Endothelial cell (in vitro differentiated cells): ENCODE measurements at places on chromosomes 5 and 9.

DNA sequence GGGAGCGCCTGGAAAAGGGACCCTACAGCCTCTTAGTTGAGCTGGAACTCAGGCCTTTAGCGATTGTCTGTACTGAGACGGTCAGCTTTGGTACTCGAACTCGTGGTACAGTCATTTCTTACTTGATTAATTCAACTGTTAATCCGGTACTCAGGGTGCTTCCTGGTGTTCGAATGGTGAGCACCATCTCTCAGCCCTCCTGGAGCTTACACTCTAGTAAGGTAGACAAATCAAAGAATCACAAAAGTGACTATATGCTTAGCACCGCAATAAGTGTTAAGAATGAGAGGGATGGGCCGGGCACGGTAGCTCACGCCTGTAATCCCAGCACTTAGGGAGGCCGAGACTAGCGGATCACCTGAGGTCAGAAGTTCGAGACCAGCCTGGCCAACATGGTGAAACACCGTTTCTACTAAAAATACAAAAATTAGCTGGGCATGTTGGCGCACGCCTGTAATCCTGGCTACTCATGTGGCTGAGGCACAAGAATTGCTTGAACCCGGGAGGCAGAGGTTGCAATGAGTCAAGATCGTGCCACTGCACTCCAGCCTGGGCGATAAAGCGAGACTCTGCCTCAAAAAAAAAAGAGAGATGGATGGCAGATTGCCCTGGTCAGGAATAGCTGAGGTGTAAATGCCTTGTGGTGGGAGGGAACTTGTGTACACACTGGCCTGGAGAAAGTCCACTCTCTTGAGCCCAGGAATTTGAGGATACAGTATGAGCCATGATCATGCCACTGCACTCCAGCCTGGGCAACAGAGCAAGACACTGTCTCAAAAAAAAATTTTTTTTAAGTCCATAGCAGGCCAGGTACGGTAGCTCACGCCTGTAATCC is 981 bp downstream of the TCOF1 start:
- DNase-seq: no peak

GRCh38 chr5:324736-325612 is 3.5 kb downstream of the AHRR start:
- no peak for DNase-seq

DNA sequence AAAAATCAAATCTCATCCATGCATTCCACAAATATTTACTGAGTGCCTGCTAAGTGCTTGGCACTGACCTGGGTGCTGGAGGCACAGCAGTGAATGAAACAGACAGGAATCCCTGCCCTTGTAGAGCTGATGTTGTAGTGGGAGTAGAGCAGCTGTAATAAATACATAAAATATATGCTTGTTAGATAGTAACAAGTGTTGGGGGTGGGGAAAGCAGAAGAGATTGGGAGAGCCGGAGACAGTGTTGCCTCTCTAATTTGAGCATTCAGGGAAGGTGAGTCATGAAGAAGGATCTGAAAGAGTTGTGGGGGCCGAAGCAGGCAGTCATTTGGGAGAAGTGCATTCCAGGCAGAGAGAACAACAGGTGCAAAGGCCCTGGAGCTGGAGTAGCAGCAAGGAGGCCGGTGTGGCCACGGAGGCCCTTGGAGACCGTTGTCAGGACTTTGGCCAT is 97.9 kb downstream of the ZNF618 start:
- no peak for DNase-seq

DNA sequence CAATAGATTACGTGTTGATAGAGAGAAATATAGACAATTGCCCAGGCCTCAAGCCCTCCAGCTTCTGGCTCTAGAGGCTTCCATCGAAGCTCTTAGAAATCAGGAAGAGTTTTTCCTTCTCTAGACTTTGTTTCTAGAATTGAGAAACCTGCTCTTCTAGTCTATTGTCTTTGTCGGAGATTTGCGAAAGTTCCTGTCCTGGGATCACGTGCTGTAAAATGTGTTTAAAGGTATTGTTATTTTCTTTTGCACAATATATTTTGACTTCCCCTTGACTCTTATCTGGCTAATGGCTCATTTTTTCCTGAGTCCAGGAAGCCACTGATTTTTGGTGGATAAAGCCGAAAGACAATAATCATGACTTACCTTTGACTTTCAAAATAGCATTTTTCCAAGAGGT is 32.1 kb downstream of the IRX2 start:
- no peak for DNase-seq

GRCh38 chr5:428219-428618 is 14.8 kb upstream of the EXOC3 start:
- no peak for DNase-seq

- DNase-seq: no peak
Observed at GRCh38 chr5:109825450-109825849, 135.7 kb downstream of the MAN2A1 start.

GRCh38 chr5:14254686-14255085 is 111.5 kb downstream of the TRIO start:
- no peak for DNase-seq
